A549 treated with ZK216348 at 1 μM for 4 hours (cell line): ENCODE measurements at places on chromosomes 5 and 9. TPM values are rescaled to one million over a fixed set of nuclear protein-coding genes. Genes with fewer than 3 reads are reported as not detected.

The TEK gene
- total RNA-seq = 0.06 to 0.12 TPM (median 0.07 TPM) in 5 replicates

The MSX2 gene
- 3.0 to 5.7 TPM (median 5.4 TPM) in 5 replicates for total RNA-seq

The GPBP1 gene
- 33.6 to 56.1 TPM (median 39.5 TPM) in 5 replicates for total RNA-seq

The PRR16 gene
- not detected in 5 replicates for total RNA-seq

The ZER1 gene
- total RNA-seq = 8.7 to 18.4 TPM (median 15.1 TPM) in 5 replicates

The GIN1 gene
- 2.6 to 9.2 TPM (median 5.0 TPM) in 5 replicates for total RNA-seq

The IFNB1 gene
- not detected in 5 replicates for total RNA-seq

The ENTR1 gene
- total RNA-seq = 64.7 to 79.8 TPM (median 73.9 TPM) in 5 replicates

The HMCN2 gene
- 0.06 to 0.13 TPM in 2 of 5 replicates, not detected in the others for total RNA-seq

The GPRIN1 gene
- 7.3 to 10.8 TPM (median 10.2 TPM) in 5 replicates for total RNA-seq

The SMU1 gene
- 17.8 to 24.5 TPM (median 18.7 TPM) in 5 replicates for total RNA-seq

The ARHGEF39 gene
- total RNA-seq = 14.7 to 19.5 TPM (median 18.0 TPM) in 5 replicates

The N4BP3 gene
- total RNA-seq = 0.73 to 1.1 TPM (median 1.0 TPM) in 5 replicates

The PCDHA5 gene
- 0.59 to 0.91 TPM (median 0.69 TPM) in 5 replicates for total RNA-seq

The CARD9 gene
- total RNA-seq = 0.85 to 2.3 TPM (median 1.0 TPM) in 5 replicates

The COL5A1 gene
- 33.7 to 68.2 TPM (median 47.1 TPM) in 5 replicates for total RNA-seq

The IL9 gene
- total RNA-seq = not detected in 5 replicates

The TRIM14 gene
- 10.4 to 15.3 TPM (median 13.6 TPM) in 5 replicates for total RNA-seq

The ZNF658 gene
- 1.2 to 2.8 TPM (median 1.8 TPM) in 5 replicates for total RNA-seq

The TICAM2 gene
- 0.30 to 1.4 TPM (median 0.88 TPM) in 5 replicates for total RNA-seq

The BNC2 gene
- total RNA-seq = 3.5 to 5.7 TPM (median 5.1 TPM) in 5 replicates

The SLC6A18 gene
- not detected in 5 replicates for total RNA-seq
